A549 treated with AZD2906 at 1 μM for 4 hours (cell line): ENCODE measurements at places on chromosomes 7 and 10. TPM values are rescaled to one million over a fixed set of nuclear protein-coding genes. Genes with fewer than 3 reads are reported as not detected.

The CCL24 gene
- 0.18 TPM in 1 of 5 replicates, not detected in the others for total RNA-seq

The CTAGE4 gene
- 0.06 TPM in 1 of 5 replicates, not detected in the others for total RNA-seq

The PARG gene
- total RNA-seq: 16.5 to 21.7 TPM (median 18.6 TPM) in 5 replicates

The TCF7L2 gene
- total RNA-seq: 22.2 to 28.1 TPM (median 25.1 TPM) in 5 replicates

The LSM5 gene
- 56.7 to 99.7 TPM (median 95.3 TPM) in 5 replicates for total RNA-seq

The HYAL4 gene
- 0.05 TPM in 1 of 5 replicates, not detected in the others for total RNA-seq

The LLCFC1 gene
- total RNA-seq: not detected in 5 replicates

The ANKRD1 gene
- total RNA-seq: 29.0 to 52.3 TPM (median 41.3 TPM) in 5 replicates
